Spinal cord (tissue), 10 donors: ENCODE measurements at places on chromosomes 7 and 10.

DNA sequence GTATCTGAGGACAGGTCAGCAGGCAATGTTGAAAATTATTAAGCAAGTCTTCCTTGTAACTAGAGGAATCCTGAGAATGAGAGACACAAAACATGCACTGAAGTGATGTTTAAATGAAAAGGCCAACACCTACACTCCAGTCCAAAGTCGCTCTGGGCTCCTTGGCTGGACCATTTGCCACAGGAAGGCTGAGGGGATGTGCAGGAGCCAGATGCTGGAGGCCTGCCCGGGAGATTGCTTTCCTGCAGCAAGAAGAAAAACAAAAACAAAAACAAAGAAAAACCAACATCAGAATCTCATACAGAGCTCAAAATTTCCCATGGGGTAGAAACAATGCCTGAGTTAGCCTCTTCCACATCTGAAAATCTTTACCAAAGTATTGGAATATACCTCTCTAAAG is 157.0 kb downstream of the DGKI start:
- no peak for DNase-seq
- H3K4me1 ChIP-seq = no peaks in the 10 kb centered on the region
- no peak overlapping the region for H3K27ac ChIP-seq
- no peaks in the 10 kb centered on the region for H3K36me3 ChIP-seq

- H3K4me3 ChIP-seq = no peak overlapping the region
- H3K36me3 ChIP-seq = peaks cover 82% of the 10 kb centered on the region
- no peaks in the 10 kb centered on the region for H3K27me3 ChIP-seq
- no peak overlapping the region for H3K27ac ChIP-seq
- peaks cover 52% of the 10 kb centered on the region for H3K4me1 ChIP-seq
- no peak for DNase-seq
Observed at GRCh38 chr7:100887516-100888290, 1.8 kb downstream of the UFSP1 start.

DNA sequence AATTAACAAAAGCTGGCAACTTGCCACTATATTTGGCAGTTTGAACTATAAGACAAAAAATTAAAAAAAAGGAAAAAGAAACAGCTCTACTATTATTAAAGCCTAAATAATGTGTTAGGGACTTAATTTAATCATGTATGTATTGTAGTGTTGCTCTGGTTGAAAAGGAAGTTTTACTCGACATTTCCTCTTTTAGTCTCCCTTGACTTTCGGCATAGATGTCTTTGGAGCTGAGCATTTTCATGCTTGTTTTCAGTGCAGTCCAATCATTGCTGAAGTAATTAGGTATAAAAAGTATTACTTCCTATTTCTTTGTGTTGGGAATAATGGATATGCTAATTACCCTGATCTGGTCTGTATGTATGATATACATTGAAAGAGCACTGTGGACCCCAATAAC is 216.8 kb upstream of the KLF6 start:
- no peak for DNase-seq
- H3K27me3 ChIP-seq = no peaks in the 10 kb centered on the region
- no peak overlapping the region for H3K27ac ChIP-seq
- H3K4me3 ChIP-seq = no peak overlapping the region
- no peaks in the 10 kb centered on the region for H3K36me3 ChIP-seq

DNA sequence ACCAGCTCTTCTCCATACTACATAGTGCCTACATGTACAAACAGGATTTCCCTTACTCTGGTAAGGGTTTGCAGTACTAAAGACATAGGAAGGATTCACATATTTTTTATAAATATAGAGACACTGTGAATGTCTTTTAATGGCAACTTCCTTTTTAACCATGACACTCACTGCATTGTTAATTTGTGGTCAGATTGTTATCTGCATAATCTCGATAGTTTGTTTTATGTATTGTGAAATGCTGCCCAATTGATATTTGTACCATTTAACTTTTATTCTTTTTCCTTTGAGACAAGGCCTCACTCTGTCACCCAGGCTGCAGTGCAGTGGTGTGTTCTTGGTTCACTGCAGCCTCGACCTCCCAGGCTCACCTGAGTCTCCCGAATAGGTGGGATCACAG is 39.7 kb downstream of the SP8 start:
- no peaks in the 10 kb centered on the region for H3K4me1 ChIP-seq
- no peaks in the 10 kb centered on the region for H3K27me3 ChIP-seq
- H3K36me3 ChIP-seq = no peaks in the 10 kb centered on the region
- H3K27ac ChIP-seq = no peak overlapping the region
- no peak for DNase-seq
- no peak overlapping the region for H3K4me3 ChIP-seq

DNA sequence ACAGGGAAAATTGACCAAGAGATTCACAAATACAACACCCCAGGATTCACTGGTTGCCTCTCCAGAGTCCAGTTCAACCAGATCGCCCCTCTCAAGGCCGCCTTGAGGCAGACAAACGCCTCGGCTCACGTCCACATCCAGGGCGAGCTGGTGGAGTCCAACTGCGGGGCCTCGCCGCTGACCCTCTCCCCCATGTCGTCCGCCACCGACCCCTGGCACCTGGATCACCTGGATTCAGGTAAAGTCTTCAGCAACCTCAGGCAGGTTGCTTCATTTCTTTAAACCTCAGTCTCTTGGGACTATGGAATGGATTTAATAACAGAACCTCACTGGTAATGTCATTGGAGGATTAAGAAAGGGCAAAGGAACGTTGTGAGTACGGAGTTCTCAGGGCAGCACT is 206.9 kb upstream of the C7orf33 start:
- peaks cover 12% of the 10 kb centered on the region for H3K4me1 ChIP-seq
- H3K36me3 ChIP-seq = no peaks in the 10 kb centered on the region
- DNase-seq = no peak
- no peak overlapping the region for H3K27ac ChIP-seq

GRCh38 chr7:132352800-132353199 is 223.5 kb downstream of the PLXNA4 start:
- peaks cover 29% of the 10 kb centered on the region for H3K4me1 ChIP-seq
- no peaks in the 10 kb centered on the region for H3K27me3 ChIP-seq
- no peak for DNase-seq
- H3K4me3 ChIP-seq = no peak overlapping the region

DNA sequence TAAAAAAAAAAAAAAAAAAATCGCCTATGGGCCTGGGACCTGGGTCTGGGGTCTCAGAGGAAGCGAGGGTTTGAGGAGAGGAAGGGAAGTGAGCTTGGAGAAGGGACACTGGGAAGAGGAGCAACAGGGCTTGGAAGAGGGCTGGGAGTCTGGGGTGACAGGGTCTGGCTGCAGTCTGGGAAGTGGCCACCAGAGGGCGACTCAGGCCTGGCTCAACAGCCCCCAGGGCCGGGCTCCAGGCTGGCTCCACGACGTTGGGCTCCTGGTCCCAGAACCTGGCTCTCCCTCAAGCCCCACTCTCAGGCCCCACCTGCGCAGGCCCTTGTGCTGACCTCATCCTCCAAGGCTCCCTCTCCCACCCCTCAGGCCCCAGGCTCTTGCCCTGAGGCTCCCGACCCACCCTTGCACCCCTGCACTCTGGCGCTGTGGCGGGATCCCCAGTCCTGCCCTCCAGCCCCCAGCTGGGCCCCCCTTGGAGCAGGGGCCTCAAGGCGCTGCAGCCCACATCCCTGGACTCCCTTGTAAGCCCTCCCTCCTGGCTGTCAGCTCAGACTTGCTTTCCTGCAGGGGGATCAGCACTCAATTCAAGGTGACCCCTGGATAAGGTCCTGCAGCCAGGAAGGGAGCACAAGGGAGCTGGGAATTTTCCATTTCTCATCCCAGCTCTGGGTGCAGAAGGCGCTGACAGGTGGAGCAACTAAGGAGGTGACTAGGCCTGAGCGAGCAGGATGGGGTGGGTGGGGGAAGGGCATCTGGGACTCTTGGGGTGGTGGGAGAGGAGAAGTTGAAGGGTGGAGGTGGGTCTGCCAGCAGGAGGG is 5.4 kb upstream of the SPACDR start:
- no peak overlapping the region for H3K27ac ChIP-seq
- no peaks in the 10 kb centered on the region for H3K27me3 ChIP-seq
- H3K4me3 ChIP-seq = no peak overlapping the region
- peaks cover 64% of the 10 kb centered on the region for H3K36me3 ChIP-seq
- peaks cover 63% of the 10 kb centered on the region for H3K4me1 ChIP-seq
- DNase-seq = no peak

GRCh38 chr7:28405662-28406061 is 6.7 kb upstream of the CREB5 start:
- H3K4me3 ChIP-seq = no peak overlapping the region
- peaks cover 13% of the 10 kb centered on the region for H3K27me3 ChIP-seq
- no peak for DNase-seq
- peaks cover 21% of the 10 kb centered on the region for H3K4me1 ChIP-seq

GRCh38 chr10:13892001-13892491 is 305.3 kb downstream of the PRPF18 start:
- DNase-seq = no peak
- H3K36me3 ChIP-seq = no peaks in the 10 kb centered on the region
- H3K4me3 ChIP-seq = peak overlapping the region; percentile 54
- H3K27ac ChIP-seq = peak overlapping the region; percentile 71
- H3K27me3 ChIP-seq = no peaks in the 10 kb centered on the region
